Tibial nerve (tissue), 4 donors: ENCODE measurements at places on chromosomes 3 and 15. TPM values are rescaled to one million over a fixed set of nuclear protein-coding genes. Genes with fewer than 3 reads are reported as not detected.

GRCh38 chr15:80985981-80986380, 3.6 kb downstream of the MESD start:
- DNase-seq: no peak

DNA sequence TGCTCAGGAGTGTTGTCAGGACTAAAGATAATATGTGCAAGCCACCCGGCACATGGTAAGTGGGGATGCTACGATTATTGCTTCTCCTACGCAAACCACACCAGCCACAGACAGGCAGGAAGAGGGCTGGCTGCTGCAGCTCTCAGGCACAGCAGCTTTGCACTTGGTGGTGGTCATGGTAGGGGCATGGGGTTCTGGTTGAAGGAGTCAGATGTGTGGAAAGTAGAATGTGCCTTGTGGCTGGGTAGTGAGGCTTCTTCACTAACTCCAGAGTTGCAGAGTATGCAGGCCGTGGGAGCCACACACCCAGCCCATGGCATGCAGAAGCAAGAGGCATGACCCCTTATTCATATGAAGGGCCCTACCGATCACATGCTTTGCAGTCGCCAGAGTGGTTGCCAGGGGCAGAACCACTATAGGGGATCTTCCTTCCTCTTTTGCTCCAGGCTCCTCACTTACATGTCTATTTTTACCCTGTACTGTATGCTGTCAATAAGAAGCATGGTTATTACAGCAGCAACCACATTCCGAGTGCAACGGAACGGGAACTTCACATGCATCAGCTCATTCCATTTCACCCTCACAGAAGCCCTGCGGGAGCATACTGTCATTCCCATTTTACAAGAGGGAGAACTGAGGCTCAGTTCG, 59.2 kb upstream of the HERC1 start:
- DNase-seq: no peak

GRCh38 chr15:101489237-101489598, 289 bp downstream of the PCSK6 start:
- no peak for DNase-seq

DNA sequence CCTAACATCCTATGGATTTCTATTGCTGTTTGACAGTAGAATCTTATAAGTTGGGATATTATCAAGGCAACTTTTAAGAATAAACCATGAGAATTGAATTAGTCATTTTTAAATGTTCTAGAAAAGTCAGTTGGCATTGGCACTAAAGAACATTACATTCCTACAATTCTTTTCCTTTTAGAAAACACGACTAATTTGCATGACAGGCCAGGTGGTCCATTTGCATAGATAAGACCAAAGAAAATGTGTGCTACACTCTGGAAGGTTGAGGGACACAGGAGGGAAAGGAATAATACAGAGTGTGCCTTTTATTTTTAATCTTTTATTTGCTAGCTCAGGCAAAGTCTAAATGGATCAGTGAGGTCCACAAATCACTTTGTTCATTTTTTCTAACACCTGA, 962.3 kb downstream of the EPHA3 start:
- DNase-seq: no peak

GRCh38 chr3:113783463-113783862, 36.6 kb downstream of the ATP6V1A start:
- DNase-seq: no peak

- no peak for DNase-seq
Measured at GRCh38 chr3:129006864-129007263, 5.8 kb downstream of the EFCC1 start.

DNA sequence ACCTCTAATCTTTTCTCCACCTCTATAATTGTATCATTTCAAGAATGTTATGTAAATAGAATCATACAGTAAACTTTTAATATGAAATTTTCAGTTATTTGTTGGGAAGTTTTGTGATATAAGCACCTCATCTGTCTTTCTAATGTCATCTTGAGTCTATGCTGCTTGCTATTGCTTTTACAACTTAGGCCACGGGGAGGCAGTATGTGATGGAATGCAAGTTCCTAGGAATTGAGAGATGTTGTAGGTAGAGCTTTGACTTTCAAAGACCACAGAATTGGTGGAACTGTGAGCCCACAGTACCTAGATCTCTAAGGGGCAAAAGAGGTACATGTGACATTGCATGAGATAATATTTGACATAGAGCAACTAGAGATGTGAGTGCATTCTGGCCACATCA, 328.3 kb downstream of the MFSD1 start:
- DNase-seq: no peak

- DNase-seq: no peak
Measured at GRCh38 chr3:184662187-184662586, 49.7 kb downstream of the MAGEF1 start.

DNA sequence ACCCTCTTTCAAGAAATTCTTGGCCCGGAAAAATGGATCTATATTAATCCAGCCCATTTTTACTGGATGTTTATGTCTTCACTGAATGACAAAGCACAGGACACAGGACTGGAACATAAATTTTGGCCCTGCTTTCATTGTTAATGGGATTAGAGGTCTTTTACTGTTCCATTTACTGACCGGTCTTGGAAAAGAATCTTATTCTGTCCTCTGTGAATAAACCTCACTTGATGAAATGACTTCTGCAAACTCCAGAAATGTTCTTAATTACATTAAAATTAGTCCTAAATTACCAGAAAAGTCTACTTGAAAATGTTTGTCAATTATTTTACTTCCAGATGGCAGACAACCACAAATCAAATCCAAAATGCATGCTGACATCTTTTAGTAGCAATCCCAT, 79.3 kb upstream of the SLC24A5 start:
- DNase-seq: no peak

DNA sequence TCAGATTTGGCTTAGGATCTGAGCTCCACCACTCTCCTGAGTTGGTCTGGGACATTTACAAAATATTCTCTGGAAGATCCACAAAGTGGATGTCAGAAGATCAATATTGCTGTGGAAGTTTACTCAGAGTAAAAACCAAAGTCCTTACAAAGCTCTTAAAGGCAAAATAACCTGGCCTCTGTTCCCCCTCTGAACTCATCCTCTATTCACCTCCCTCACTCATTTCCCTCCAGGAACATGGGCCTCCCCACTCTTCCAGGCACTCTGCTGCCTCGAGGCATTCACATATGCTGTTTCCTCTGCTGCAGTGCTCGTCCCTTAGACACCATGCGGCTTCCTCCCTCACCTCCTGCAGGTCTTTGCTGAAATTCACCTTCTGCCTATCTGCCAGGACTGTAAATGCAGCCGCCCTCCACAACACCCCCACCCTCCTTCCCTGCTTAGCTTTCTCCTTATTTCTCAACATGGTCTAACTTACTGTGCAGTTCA, 19.1 kb upstream of the CCDC174 start:
- no peak for DNase-seq

GRCh38 chr15:94182883-94183282, 48.5 kb upstream of the MCTP2 start:
- DNase-seq: no peak

DNA sequence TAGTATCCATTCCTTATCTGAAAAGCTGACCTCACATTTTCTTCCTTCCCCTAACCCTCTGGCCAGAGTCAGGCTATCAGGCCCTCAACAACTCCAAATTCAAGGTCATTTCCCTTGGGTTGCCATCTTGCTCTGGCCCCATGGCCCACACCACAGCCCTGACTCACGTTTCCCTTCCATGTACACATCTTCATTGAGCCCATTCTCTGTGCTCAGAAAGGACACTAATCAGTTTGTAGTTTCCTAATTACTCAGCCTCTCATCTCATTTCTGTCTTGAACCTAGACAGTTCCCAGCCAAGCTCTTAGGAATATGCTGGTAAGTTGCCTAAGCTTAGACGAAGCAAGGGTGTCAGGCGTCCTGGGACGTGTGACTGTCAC, 14.9 kb downstream of the TGM5 start:
- no peak for DNase-seq

The TSC22D2 gene
- 14.4 TPM for total RNA-seq

The CXCR6 gene
- total RNA-seq: 2.1 TPM

The EFCAB12 gene
- 0.22 TPM for total RNA-seq

The KLHL40 gene
- not detected for total RNA-seq

The DUOX1 gene
- 4.2 TPM for total RNA-seq
